Karpas-422 (cell line): ENCODE measurements at places on chromosomes 2 and 18. TPM values are rescaled to one million over a fixed set of nuclear protein-coding genes. Genes with fewer than 3 reads are reported as not detected.

DNA sequence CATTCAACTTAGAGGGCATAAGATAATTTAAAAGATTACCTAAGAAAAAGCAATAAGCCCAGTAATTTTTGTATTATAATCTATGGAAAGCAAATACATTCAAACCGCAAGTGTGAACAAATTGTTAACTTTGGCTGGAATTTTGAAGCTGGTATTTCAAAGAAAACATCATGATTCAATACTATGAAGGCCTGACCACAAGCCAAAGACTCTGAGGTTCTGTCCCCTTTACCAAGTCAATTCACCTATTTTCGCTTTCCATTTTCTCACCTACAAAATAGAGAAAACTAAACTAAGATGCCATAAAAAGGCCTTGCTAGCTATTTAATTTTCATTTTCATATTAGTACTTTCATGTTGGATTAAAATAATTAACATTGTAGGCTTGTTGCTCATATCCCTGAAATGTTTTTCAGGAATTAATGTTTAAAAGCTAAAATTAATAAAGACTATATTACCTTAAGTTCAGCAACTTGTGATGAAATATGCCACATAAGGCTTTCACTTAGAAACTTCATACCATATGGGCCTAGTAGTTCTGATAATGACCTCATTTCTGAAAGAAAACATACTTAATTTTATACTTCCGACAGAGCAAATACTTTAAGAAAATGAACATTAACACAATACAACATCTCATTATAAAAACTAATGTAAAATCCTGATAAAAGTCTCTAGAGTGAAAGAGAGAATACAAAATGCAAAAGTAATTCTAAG is 85.7 kb upstream of the FRZB start:
- H3K27me3 ChIP-seq: no peaks in the 10 kb centered on the region
- no peaks in the 10 kb centered on the region for H3K36me3 ChIP-seq
- no peaks in the 10 kb centered on the region for H3K4me1 ChIP-seq

The NEB gene
- 0.83 and 1.4 TPM in 2 replicates for total RNA-seq

GRCh38 chr18:7616661-7617060 is 49.5 kb downstream of the PTPRM start:
- H3K27me3 ChIP-seq: no peaks in the 10 kb centered on the region
- H3K36me3 ChIP-seq: no peaks in the 10 kb centered on the region
- H3K4me1 ChIP-seq: no peaks in the 10 kb centered on the region
- no peak for DNase-seq
- H3K4me3 ChIP-seq: no peak overlapping the region

- H3K4me1 ChIP-seq: no peaks in the 10 kb centered on the region
- no peak for DNase-seq
- H3K4me3 ChIP-seq: no peak overlapping the region
- no peak overlapping the region for H3K27ac ChIP-seq
- H3K36me3 ChIP-seq: no peaks in the 10 kb centered on the region
Observed at GRCh38 chr2:216578325-216578724, 54.9 kb upstream of the IGFBP2 start.

- no peak for DNase-seq
- no peaks in the 10 kb centered on the region for H3K36me3 ChIP-seq
- H3K4me1 ChIP-seq: peaks cover 52% of the 10 kb centered on the region
- no peak overlapping the region for H3K4me3 ChIP-seq
- H3K27me3 ChIP-seq: no peaks in the 10 kb centered on the region
- no peak overlapping the region for H3K27ac ChIP-seq
Observed at GRCh38 chr2:230898713-230899091, 26.3 kb downstream of the GPR55 start.

The ERFE gene
- total RNA-seq: 2.8 and 4.1 TPM in 2 replicates

The UGT1A6 gene
- total RNA-seq: not detected in 2 replicates

DNA sequence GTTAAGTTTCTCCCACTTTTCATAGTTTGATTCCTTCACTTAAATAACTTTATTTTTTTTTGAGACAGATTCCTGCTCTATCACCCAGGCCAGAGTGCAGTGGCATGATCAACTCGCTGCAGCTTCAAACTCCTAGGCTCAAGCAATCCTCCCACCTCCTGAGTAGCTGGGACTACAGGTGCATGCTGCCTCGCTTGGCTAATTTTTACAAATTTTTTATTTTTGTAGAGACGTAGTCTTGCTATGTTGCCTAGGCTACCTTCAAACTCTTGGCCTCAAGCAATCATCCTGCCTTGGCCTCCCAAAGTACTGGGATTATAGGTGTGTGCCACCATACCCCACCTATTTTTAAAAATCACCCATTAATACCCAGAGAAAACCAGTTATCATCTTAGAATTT is 14.2 kb upstream of the WIPF1 start:
- H3K4me1 ChIP-seq: peaks cover 99% of the 10 kb centered on the region
- peak; percentile 89 for DNase-seq
- H3K4me3 ChIP-seq: peak overlapping the region; percentile 25; the same call in 1 of the 2 replicates
- peaks cover 29% of the 10 kb centered on the region for H3K36me3 ChIP-seq
- peak overlapping the region; percentile 99 for H3K27ac ChIP-seq

DNA sequence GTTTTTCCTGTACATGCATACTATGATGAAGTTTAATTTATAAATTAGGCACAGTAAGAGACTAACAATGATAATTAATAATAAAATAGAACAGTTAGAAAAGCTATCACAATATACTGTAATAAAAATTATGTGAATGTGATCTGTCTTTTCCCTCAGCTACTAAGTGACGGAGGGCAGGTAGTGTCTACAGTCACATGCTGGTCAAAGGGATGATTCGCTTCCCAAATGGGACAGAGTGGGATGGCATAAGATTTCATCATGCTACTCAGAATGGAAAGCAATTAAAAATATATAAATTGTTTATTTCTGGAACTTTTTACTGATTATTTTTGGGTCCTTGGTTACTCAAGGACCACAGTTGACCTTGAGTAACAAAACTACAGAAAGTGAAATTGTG is 71.5 kb downstream of the DAW1 start:
- no peaks in the 10 kb centered on the region for H3K4me1 ChIP-seq
- H3K36me3 ChIP-seq: no peaks in the 10 kb centered on the region
- DNase-seq: no peak
- no peak overlapping the region for H3K4me3 ChIP-seq
- no peak overlapping the region for H3K27ac ChIP-seq
- H3K27me3 ChIP-seq: no peaks in the 10 kb centered on the region

The FSIP2 gene
- total RNA-seq: not detected in 2 replicates

GRCh38 chr18:14767474-14767873 is 19.5 kb downstream of the ANKRD30B start:
- no peaks in the 10 kb centered on the region for H3K36me3 ChIP-seq
- no peak overlapping the region for H3K4me3 ChIP-seq
- H3K4me1 ChIP-seq: no peaks in the 10 kb centered on the region
- H3K27ac ChIP-seq: no peak overlapping the region

GRCh38 chr2:150561076-150561475 is 73.6 kb upstream of the RND3 start:
- no peaks in the 10 kb centered on the region for H3K4me1 ChIP-seq
- H3K36me3 ChIP-seq: no peaks in the 10 kb centered on the region
- no peak for DNase-seq
- no peak overlapping the region for H3K27ac ChIP-seq
- H3K4me3 ChIP-seq: no peak overlapping the region
- no peaks in the 10 kb centered on the region for H3K27me3 ChIP-seq

DNA sequence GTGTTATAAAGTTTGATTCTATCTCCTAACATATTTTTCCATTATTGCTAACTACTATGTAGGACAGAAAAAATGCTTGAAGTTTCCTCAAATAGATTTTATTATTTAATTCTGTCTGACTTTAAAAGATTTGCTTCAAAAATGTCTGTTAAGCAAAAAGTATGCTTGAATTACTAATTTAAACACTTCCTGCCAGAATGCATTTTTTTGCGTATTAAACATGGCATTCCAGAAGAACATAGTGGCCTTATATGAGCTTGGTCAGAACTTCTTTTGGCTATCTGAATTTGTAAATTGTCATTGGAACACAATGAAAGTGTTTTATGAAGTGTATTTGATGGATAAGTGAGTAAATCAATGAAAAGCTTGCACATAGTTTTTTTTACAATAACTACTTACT is 37.8 kb downstream of the MBD5 start:
- H3K36me3 ChIP-seq: no peaks in the 10 kb centered on the region
- no peak overlapping the region for H3K27ac ChIP-seq
- H3K4me3 ChIP-seq: no peak overlapping the region
- no peak for DNase-seq
- H3K27me3 ChIP-seq: no peaks in the 10 kb centered on the region
- H3K4me1 ChIP-seq: no peaks in the 10 kb centered on the region; the same call in 1 of the 2 replicates

The MTCL1 gene
- 0.43 and 2.9 TPM in 2 replicates for total RNA-seq

DNA sequence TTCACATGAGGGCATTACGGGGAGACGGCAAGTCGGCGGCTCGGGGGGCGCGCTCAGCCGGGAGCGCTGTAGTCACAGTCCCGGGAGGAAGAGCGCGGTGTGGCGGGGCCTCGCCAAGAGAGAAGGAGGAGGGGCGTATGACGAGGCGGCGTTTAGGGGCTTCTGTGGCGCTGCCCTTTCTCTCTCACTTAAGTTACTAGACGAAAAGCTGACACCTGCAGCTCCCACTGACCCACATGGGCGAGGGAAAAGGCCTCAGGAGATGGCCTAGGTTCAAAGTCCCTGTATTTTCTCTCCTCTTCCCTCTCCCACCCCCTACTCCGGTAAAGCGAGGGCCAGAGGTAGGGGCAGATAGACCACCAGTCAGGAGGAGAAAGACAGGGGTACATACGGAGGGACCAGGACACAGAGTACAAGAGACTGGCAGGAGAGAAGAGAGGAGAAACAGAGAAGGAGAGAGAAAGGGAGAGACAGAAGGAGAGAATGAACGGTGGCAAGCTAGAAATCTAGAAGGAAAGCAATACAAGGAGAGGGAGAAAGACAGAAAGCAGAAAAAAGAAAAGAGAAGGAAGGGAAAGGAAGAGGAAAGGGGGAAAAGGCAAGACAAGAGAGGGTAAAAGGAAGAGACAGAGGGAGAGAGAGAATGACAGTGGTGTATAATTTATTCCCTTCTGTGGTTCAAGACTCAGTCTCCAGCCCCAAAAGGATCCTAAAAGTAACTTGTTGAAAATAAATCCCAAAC is 3.8 kb downstream of the SIX2 start:
- no peak for DNase-seq
- H3K36me3 ChIP-seq: no peaks in the 10 kb centered on the region
- H3K4me1 ChIP-seq: no peaks in the 10 kb centered on the region
- no peaks in the 10 kb centered on the region for H3K27me3 ChIP-seq
- H3K4me3 ChIP-seq: no peak overlapping the region
